ENCODE measurements at places on chromosomes 11 and 22.

GRCh38 chr11:88341522-88342251 is 4.2 kb upstream of the CTSC start:
- no peak for DNase-seq

GRCh38 chr11:75031771-75032549 is 43.2 kb downstream of the NEU3 start:
- DNase-seq = peak; percentile 30

- no peak for DNase-seq
These were observed at the start of gene CHRM4 for GRCh38 chr11:46391578-46392420. Gene CHRM4 (minus strand): TSS chr11:46391776. CDS start chr11:46386557, 5,219 bp downstream.

DNA sequence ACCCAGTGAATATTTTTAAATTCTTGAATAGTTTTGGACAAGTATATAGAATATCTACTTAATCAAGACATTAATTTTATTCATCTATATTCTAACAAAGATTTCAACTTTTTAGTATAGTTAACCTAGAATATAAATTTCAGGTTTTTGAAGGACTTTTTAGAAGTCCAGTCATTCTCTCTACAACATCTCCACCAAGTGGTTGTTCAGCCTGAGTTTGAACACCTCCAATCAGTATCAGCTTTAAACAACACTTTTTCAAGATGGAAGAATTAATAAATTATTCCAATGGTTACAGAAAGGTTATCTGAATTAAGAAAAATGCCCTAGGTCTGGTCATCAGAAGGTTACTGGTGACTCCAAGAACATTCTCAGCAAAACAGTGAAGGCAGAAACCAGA is 31.8 kb downstream of the EIF3M start:
- DNase-seq = no peak

DNA sequence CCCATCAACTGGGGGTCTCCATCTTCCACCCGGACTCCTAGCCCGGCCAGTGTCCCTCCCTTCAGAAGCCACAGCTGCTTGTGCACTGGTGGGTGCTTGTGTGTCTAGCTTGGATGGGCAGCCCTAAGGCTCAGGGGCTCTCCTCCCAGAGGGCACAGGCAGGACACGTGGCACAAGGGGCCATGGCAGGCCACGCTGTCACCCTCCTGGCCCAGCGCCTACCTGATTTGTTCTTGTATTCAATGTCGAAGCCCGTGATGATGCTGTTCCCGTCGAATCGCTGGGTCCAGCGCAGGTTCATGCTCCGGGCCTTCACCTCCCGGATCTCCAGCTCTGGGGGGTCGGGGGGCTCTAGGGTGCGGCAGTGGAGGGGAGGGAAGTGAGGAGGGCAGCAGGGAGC is 152.6 kb downstream of the CEP164 start:
- no peak for DNase-seq

GRCh38 chr11:17510507-17511206 is 33.6 kb downstream of the USH1C start:
- no peak for DNase-seq

DNA sequence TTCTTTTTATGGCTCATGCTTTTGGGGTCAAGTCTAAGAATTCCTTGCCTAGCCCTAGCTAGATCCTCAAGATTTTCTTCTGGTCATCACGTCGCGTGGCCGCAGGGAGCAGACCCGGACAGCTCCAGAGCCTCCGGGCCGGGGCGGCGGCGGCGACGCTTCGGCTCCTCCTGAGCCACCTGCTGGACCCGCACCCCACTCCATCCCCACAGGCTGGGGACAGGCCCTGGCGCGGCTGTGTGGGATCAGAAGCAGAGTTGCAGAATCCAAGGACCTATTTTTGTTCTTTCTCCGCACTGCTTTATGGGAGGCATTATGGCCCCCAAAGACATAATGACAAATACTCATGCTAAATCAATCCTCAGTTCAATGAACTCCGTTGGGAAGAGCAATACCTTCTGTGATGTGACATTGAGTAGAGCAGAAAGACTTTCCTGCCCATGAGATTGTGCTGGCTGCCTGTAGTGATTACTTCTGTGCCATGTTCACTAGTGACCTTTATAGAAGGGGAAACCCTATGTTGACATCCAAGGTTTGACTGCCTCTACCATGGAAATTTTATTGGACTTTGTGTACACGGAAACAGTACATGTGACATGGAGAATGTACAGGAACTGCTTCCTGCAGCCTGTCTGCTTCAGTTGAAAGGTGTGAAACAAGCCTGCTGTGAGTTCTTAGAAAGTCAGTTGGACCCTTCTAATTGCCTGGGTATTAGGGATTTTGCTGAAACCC is 12.4 kb upstream of the SCARF2 start:
- no peak for DNase-seq

- DNase-seq = no peak
These were observed 34.1 kb downstream of the LMO1 start for GRCh38 chr11:8229299-8230177.

GRCh38 chr22:28341001-28341400 is 338.6 kb downstream of the TTC28 start:
- DNase-seq = no peak

DNA sequence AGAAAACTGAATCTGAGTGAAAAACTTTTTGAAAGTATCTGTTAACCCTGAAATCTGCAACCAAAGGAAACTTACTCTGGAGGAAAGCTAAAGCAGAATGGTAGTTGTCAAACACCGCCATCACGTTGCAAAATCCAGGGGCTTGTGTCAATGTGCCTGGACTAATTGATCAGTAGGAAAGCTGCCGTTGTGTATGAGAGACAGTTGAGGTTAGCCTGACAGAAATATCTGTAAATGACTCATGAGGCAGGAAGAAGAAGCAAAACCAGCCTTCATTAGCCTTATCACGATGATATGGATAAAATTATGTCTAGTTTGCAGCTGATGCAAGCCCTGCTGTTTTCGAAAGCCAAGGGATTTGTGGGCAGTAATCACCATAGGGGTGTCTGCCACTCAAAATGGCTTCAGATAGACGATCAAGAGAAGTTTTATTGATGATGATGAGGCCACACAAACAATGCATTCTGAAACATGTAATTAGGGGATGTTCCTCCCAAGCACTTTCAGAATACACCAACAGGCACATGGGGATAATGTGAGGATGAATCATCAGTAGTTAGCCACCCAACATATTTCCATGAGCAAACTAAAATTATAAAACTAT is 8.9 kb downstream of the SCGB1A1 start:
- no peak for DNase-seq

DNA sequence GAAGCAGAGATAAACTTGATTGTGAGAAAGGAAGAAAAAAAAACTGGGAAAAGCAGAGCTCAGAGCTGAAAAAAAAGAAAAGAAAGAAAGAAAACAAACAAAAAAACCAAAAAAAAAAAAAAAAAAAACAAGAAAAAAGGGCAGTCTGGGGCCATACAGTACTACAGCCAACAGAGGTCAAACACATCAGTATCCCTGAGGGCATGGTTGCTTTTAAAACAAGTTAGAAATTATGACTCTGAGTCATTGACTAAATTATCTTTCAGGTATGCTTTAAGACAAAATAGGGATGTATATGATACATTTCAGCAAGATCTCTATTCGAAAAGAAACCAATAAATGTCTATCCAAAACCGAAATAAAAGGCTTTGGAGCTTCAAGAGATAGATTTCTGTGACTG is 37.1 kb upstream of the TLCD5 start:
- DNase-seq = no peak

- DNase-seq = no peak
These were observed 10.7 kb upstream of the NLRP6 start for GRCh38 chr11:267491-267994.

DNA sequence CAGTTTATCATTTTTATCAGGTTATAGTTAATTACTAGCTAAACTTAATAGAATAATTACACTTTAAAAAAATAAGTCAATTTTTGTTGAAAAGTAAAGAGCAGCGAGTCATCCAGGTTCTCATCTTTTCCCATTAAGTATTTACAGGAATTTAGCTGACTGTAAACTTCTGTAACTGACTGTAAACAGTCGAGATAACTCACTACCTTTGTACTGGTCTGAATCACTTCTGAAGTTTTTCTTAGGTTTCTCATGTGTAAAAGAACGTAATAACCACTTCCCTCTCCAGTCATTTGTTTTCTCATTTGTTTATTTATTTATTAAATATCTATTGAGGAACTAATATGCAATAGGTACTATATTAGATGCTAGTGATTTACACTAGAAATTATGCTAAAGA is 270.8 kb downstream of the DYNC2H1 start:
- DNase-seq = no peak

DNA sequence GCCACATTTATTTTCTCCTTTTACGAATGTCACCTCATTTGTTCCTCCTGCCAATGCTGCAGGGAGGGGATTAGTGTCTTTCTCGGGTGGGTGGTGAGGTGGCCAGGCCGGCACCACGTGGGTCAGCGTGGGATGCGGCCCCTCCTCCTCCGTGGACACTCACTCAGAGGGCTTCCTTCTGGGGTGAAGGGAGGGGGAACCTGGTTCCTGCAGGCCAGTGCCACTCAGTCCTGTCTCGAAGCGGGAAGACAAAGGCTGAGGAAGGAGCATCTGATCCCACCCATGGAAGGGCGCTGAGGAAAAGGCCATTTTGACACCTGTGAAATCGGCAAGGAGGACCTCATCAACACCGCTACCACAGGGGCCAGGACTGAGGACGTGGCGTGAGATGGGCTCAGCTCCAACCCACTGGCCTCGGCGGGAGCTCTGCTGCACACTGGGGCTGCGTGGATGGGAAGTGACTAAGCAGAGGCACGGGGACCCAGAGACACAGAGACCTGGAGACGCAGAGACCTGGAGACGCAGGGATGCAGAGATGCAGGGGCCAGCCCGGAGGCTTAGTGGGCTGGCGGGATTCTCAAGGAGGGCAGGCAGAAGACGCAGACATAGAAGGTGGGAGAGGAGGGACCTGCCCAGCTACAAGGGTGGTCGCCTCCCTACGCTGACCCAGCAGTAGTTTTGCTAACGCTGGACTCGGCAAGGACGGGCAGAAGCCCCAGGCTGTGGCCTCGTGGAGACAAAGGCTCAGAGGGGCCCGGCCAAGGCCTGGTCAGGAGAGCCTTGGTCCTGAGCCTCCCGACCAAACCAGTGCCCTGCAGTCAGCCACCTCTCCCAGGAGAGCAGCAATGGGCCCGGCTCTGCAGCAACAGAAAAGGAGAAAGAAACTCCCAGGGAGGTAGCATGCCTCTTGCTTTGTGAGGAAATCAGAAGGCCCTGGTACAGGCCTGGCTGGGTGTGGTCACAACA is 1071.2 kb downstream of the BRD1 start:
- DNase-seq = no peak
